ENCODE measurements at places on chromosomes 3 and 15. TPM values are rescaled to one million over a fixed set of nuclear protein-coding genes. Genes with fewer than 3 reads are reported as not detected.
A peak's percentile ranks its signal among the peaks of the same experiment; 100 is the strongest.

- H3K4me1 ChIP-seq = no peaks in the 10 kb centered on the region
- H3K27me3 ChIP-seq = no peaks in the 10 kb centered on the region
- no peak overlapping the region for H3K27ac ChIP-seq
- no peak for DNase-seq
- no peak overlapping the region for H3K4me3 ChIP-seq
These were observed 75.0 kb downstream of the GABRB3 start for GRCh38 chr15:26697913-26698312.

- no peak overlapping the region for H3K4me3 ChIP-seq
- peak overlapping the region; percentile 91 for H3K27ac ChIP-seq
- H3K4me1 ChIP-seq = peaks cover 16% of the 10 kb centered on the region
- no peaks in the 10 kb centered on the region for H3K27me3 ChIP-seq
These were observed 170.9 kb downstream of the UNC13C start for GRCh38 chr15:54149115-54149531.

- H3K4me1 ChIP-seq = peaks cover 8% of the 10 kb centered on the region
- no peak for DNase-seq
- H3K27ac ChIP-seq = no peak overlapping the region
- no peak overlapping the region for H3K4me3 ChIP-seq
- no peaks in the 10 kb centered on the region for H3K36me3 ChIP-seq
These were observed 1.3 kb downstream of the CILP start for GRCh38 chr15:65209701-65210643.

GRCh38 chr15:101003081-101003480, 83.9 kb downstream of the LRRK1 start:
- no peak overlapping the region for H3K4me3 ChIP-seq
- no peak for DNase-seq
- peaks cover 3% of the 10 kb centered on the region for H3K27me3 ChIP-seq
- H3K36me3 ChIP-seq = no peaks in the 10 kb centered on the region
- no peak overlapping the region for H3K27ac ChIP-seq

DNA sequence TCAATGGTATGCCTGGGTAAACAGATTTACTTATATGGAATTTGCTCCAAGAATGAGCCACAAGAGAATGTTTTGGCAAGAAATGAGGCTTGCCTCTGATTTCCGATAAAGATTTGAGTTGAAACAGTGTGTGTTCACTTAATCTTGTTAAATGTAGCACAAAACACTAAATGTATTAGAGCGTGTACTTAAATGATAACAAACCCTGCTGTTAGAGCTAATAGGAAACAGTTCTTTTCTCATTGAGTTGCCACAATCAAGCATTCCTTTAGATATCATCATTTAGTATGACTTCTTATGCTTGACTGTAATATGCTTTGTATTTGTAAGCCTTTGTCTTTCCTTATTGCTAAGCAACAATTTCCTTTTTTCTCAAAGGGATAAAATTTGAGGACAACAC, 353.6 kb upstream of the ZNF717 start:
- H3K4me1 ChIP-seq = no peaks in the 10 kb centered on the region
- H3K27me3 ChIP-seq = no peaks in the 10 kb centered on the region
- H3K27ac ChIP-seq = no peak overlapping the region

- no peaks in the 10 kb centered on the region for H3K36me3 ChIP-seq
- no peak overlapping the region for H3K4me3 ChIP-seq
- H3K27ac ChIP-seq = no peak overlapping the region
- DNase-seq = no peak
- H3K4me1 ChIP-seq = no peaks in the 10 kb centered on the region
These were observed 239.5 kb downstream of the GAP43 start for GRCh38 chr3:115862849-115863248.

DNA sequence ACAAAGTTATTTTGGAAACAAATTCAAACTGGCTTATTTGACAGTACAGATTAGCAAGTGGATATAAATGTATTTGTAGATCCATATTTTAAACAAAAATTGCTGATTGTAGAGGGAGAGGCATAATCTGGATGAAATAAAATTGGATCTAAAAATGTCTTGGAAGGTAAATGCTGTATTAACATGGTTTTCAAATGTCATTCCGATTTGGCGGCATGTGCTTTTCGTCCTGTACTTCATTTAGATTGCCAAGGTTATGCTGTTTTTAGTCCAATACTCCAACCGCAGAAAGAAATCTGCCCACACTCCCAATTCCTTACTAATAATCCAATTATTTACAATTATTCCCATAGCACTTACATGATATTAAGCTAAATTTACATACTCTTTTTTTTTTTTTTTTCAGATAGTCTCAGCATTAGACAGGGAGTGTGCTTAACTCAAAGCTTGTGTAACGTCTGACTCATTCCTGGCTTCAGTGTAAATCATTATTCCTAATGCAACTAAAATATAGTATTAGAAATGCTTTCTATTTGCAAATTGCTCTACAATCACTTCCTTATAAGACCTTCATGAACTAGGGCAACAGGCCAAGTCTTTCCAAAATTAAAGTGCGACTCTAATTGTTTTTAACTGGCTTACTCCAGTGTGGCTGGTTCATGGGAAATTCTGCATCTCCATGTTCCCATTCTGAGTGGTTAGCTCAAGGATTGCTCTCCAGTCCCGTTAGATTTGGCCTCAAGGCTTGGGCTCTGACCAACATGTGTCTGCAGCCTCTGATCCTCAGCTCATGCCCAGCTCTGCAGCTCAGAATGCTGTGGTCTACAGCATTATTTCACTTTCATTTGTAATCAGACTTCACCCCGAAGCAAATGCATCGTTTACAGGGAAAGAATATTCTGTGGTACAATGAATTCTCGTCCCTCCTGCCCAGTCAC, 103.9 kb downstream of the FBN1 start:
- peak; percentile 82 for DNase-seq
- peaks cover 13% of the 10 kb centered on the region for H3K4me1 ChIP-seq
- peak overlapping the region; percentile 67 for H3K27ac ChIP-seq
- H3K36me3 ChIP-seq = peaks cover 20% of the 10 kb centered on the region

- H3K4me1 ChIP-seq = no peaks in the 10 kb centered on the region
- DNase-seq = no peak
- H3K27me3 ChIP-seq = no peaks in the 10 kb centered on the region
- H3K27ac ChIP-seq = no peak overlapping the region
- H3K4me3 ChIP-seq = no peak overlapping the region
These were observed 14.9 kb downstream of the SATB1 start for GRCh38 chr3:18410205-18410604.

GRCh38 chr3:186989429-186989828, 59.1 kb downstream of the ST6GAL1 start:
- DNase-seq = no peak
- H3K36me3 ChIP-seq = no peaks in the 10 kb centered on the region
- peaks cover 5% of the 10 kb centered on the region for H3K4me1 ChIP-seq

GRCh38 chr3:71456156-71456555, 127.4 kb downstream of the FOXP1 start:
- H3K27me3 ChIP-seq = no peaks in the 10 kb centered on the region
- H3K27ac ChIP-seq = no peak overlapping the region
- no peaks in the 10 kb centered on the region for H3K36me3 ChIP-seq
- H3K4me1 ChIP-seq = peaks cover 10% of the 10 kb centered on the region

DNA sequence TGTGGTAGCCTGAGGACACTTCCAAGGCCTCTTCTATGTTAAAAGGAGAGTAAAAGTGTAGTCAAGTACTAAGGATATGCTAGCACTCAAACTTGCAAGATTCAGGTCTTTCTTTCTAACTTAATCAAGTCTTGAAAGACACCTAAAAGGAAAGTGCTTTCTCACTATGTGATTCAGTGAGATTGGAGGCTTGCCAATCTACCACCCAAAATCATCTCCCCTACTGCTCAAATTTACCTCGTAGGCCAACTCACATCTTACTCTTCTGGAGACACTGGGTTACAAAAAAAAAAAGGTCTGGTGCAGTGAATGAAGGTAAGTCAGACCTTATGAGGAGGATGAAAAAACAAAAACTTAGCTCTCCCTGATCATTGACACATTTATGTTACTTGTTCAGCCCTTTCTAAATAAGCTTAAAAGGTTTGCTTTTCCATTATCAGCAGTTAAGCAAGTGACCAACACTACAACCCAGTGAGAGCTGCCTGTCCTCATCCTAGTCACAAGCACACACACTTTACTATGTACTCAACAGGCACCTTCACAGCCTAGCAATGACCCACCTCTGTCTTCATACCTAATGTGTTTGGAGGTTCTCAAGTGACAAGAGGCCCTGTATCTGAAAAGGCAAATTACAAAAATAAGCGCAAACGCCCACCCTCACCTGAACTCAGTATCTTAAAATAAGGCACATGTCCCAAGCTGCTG, 19.6 kb downstream of the SUMF1 start:
- no peaks in the 10 kb centered on the region for H3K27me3 ChIP-seq
- no peaks in the 10 kb centered on the region for H3K36me3 ChIP-seq
- H3K27ac ChIP-seq = no peak overlapping the region
- DNase-seq = no peak

DNA sequence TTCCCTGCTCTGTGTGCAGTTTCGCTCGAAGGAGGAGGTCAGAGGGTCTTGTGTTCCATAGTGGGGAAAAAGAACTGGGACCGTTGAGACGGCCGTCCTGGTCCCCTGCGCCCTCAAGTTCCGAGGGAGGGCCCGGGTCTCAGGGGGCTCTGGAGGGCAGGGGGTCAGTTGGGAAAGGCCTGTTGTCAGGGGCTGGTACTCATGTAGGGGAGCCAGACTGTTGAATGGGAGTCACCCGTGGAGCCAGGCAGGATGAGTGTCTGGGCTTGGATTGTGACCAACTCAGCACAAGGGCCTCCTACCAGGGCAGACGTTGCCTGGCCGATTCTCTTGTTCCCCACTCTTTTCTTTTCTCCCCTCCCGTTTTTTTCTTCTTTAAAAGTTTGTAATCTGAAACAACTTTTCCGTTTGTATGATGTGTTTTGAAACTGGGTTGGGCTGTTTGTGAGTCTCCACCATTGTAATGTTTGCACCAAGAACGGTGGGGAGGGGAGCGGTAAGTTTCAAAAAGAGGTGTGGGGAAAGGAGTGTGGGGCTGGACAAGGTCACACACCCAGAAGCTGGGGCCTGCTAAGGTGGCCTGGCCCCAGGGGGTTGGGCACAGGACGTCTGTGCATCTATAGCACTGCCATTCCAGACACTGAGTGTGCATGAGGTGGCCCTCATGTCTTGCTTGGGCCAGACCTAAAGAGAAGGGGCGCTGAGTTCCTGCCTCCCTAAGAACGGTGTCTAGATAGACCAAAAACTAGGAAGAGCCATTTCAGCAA, 1.1 kb downstream of the CMTM7 start:
- peak overlapping the region; percentile 48 for H3K27ac ChIP-seq
- no peaks in the 10 kb centered on the region for H3K27me3 ChIP-seq
- peaks cover 4% of the 10 kb centered on the region for H3K4me1 ChIP-seq
- H3K4me3 ChIP-seq = peak overlapping the region; percentile 80
- peak; percentile 57 for DNase-seq

GRCh38 chr3:61996366-61996765, 377.0 kb downstream of the FEZF2 start:
- DNase-seq = no peak
- peaks cover 2% of the 10 kb centered on the region for H3K36me3 ChIP-seq
- no peaks in the 10 kb centered on the region for H3K4me1 ChIP-seq
- no peaks in the 10 kb centered on the region for H3K27me3 ChIP-seq
- H3K4me3 ChIP-seq = no peak overlapping the region

GRCh38 chr15:40058476-40059140, 19.6 kb upstream of the SRP14 start:
- no peaks in the 10 kb centered on the region for H3K27me3 ChIP-seq
- H3K4me1 ChIP-seq = peaks cover 21% of the 10 kb centered on the region
- H3K36me3 ChIP-seq = no peaks in the 10 kb centered on the region
- no peak overlapping the region for H3K27ac ChIP-seq
- H3K4me3 ChIP-seq = no peak overlapping the region
- peak; percentile 50 for DNase-seq

- H3K4me1 ChIP-seq = no peaks in the 10 kb centered on the region
- H3K36me3 ChIP-seq = no peaks in the 10 kb centered on the region
- DNase-seq = no peak
- no peaks in the 10 kb centered on the region for H3K27me3 ChIP-seq
- H3K27ac ChIP-seq = no peak overlapping the region
These were observed 51.8 kb upstream of the SETMAR start for GRCh38 chr3:4251412-4251811.

GRCh38 chr3:188262913-188263683, 109.1 kb downstream of the LPP start:
- peak overlapping the region; percentile 97 for H3K27ac ChIP-seq
- peak; percentile 94 for DNase-seq
- H3K4me3 ChIP-seq = no peak overlapping the region

DNA sequence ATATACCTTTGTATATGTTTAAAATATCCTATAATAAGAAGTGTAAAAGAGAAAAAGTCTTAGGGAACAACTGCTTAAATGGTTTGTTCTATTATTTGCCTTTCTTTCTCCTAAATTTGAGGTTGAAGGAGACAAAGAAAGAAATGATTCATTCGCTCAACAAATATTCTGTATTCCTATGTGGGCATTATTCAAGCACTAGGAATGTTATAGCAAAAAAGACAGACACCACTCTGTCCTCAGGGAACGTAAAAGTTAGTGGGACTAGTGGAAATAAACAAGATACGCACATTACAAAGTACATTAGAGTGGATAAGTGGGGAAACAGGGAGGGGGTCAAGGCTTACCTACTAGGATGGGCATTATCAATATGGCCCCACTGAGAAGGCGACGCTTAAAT, 332.2 kb downstream of the LPP start:
- no peak overlapping the region for H3K4me3 ChIP-seq
- H3K27ac ChIP-seq = peak overlapping the region; percentile 76
- H3K27me3 ChIP-seq = no peaks in the 10 kb centered on the region
- peaks cover 12% of the 10 kb centered on the region for H3K4me1 ChIP-seq
- peak; percentile 73 for DNase-seq
- peaks cover 8% of the 10 kb centered on the region for H3K36me3 ChIP-seq

DNA sequence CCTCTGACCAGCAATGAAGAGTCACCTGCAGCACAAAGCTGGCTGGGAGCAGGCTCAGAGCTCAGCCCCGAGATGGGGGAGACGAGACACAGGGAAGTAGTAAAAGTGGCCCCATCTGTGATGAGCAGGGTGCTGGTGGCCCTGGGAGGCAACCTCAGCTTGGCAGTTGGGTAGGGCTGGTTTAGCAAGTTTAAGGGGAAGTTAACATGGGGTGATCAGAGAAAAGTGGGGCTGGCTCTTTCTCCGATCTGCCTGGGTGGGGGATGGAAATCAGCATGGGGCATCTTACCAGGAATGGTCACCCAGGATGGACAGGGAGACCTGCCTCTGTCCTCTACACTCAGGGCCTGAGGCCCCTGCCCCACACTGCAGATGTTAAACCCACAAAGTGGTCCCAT, 29.9 kb upstream of the SFMBT1 start:
- no peaks in the 10 kb centered on the region for H3K27me3 ChIP-seq
- peaks cover 9% of the 10 kb centered on the region for H3K4me1 ChIP-seq
- no peak overlapping the region for H3K27ac ChIP-seq
- no peaks in the 10 kb centered on the region for H3K36me3 ChIP-seq
- H3K4me3 ChIP-seq = no peak overlapping the region

DNA sequence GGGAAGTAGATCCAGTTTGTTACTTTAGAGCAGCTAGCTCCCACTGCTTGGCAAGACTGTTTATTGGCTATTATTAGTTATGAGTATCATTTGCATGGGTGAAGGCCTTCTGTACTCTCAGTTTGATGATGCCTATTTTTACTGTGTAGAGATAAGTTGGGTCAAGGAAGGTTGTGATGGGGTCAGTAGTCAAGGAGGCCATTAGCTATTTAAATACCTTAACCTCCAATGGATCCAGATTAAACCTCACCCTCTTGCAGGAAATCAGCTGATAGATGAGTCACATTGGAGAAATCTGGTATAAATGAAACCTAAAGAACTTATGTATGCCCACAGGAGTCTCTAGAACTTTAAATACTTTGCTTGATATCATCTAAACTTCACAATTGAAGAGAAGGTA, 45.0 kb downstream of the THBS1 start:
- no peak overlapping the region for H3K27ac ChIP-seq
- H3K36me3 ChIP-seq = no peaks in the 10 kb centered on the region
- H3K4me3 ChIP-seq = no peak overlapping the region
- no peaks in the 10 kb centered on the region for H3K27me3 ChIP-seq
- peak; percentile 42 for DNase-seq

ATP13A5 gene
- total RNA-seq = not detected

WDR49 gene
- total RNA-seq = 0.43 TPM

DUOX2 gene
- 0.70 TPM for total RNA-seq

ZNF280D gene
- total RNA-seq = 13.7 TPM

SLC12A1 gene
- not detected for total RNA-seq

UROC1 gene
- not detected for total RNA-seq
